ENCODE measurements at places on chromosomes 3 and 15. TPM values are rescaled to one million over a fixed set of nuclear protein-coding genes. Genes with fewer than 3 reads are reported as not detected.

SLC51A gene
- total RNA-seq = not detected

GRCh38 chr3:114020907-114021306, 35.4 kb downstream of the CCDC191 start:
- no peak for DNase-seq

DNA sequence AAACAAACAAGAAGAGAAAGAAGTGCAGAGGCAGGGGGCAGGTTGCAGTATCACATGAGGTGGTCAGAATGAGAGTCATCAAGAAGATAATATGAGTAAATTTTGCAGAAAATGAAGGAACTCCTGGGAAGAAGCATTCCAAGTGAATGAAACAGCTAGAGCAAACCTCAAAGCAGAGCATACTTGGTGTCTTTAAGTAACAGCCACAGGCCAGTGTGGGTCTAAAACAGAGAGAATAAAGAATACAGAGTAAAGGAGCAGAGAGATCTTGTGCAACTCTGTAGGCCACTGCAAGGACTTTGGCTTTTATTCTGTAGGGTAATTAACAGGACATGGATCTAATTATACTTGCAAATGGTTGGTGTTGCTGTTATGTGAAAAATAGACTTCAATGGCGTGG, 81.3 kb downstream of the STAC start:
- DNase-seq = no peak

SUSD5 gene
- total RNA-seq = 1.1 TPM

DNA sequence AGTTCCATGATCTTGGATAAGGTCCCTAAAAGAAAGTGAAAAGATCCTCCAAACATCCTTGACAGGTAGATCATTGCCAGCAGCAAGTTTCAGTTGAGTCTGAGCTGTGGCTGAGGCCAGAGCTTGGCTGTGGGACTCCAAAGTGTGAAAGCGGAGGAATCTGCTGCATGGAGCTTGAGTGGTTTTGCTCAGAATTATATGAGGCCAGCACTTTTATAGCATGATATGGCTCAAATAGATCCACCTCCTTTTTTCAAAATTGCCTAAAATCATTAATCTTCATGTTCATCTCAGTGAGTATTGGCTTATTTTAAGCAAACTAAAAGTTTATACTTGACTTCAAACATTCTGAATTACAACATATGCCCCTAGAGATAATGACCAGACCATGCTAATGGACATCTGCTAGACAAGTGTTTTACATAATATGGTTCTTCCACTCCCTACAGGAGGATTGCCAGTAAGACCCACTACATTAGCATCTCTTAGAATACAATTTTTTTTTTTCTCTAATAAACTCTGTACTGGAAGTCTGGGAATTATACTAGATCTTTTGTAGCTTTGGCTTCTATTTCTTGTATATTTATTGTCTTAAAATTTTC, 368.1 kb downstream of the ZPLD1 start:
- no peak for DNase-seq

DNA sequence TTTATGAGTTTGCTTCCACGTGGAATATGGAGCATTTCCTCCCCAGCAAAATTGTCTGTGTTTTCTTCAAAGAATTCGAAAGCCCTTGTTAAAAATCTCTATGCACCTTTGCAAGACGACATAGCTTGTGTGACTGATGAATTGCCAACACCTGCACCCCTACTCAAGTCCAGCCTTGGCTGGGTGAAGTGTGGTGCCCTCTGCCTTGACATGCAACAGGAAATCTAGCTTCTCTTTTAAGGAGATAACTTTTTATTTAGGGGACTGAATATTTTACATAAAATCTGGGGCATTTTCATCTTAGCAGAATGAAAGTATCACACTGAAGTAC, 647 bp downstream of the HMG20A start:
- DNase-seq = no peak

TPRG1 gene
- 22.3 TPM for total RNA-seq

- no peak for DNase-seq
Measured at GRCh38 chr3:189109145-189109544, 62.6 kb upstream of the TPRG1 start.

Measured in upper lobe of right lung (tissue), 1 donor.